ENCODE measurements at places on chromosomes 13 and 19. TPM values are rescaled to one million over a fixed set of nuclear protein-coding genes. Genes with fewer than 3 reads are reported as not detected.

The KCNN4 gene
- total RNA-seq = 0.23 TPM

The DNAJC3 gene
- total RNA-seq = 52.6 TPM

The GJA3 gene
- total RNA-seq = 0.39 TPM

The CNOT3 gene
- 29.5 TPM for total RNA-seq

The KLK12 gene
- total RNA-seq = not detected

The ZNF284 gene
- 1.5 TPM for total RNA-seq

The LGI4 gene
- not detected for total RNA-seq

The ZNF224 gene
- 15.3 TPM for total RNA-seq

The SIGLEC8 gene
- total RNA-seq = not detected

The TUBB4A gene
- 3.7 TPM for total RNA-seq

The LHB gene
- not detected for total RNA-seq

The ZNF529 gene
- total RNA-seq = 8.1 TPM

Measured in glomerular endothelial cell (primary cell).